ENCODE measurements at places on chromosomes 6 and 20. TPM values are rescaled to one million over a fixed set of nuclear protein-coding genes. Genes with fewer than 3 reads are reported as not detected.
A peak's percentile ranks its signal among the peaks of the same experiment; 100 is the strongest.

SYCP2L gene
- total RNA-seq = 0.12 TPM

RIMS1 gene
- total RNA-seq = 3.4 TPM

GRCh38 chr6:80376411-80376810 lies 269.9 kb downstream of the BCKDHB start:
- no peaks in the 10 kb centered on the region for H3K4me1 ChIP-seq
- no peaks in the 10 kb centered on the region for H3K27me3 ChIP-seq
- no peak for DNase-seq
- no peak overlapping the region for H3K27ac ChIP-seq

DNA sequence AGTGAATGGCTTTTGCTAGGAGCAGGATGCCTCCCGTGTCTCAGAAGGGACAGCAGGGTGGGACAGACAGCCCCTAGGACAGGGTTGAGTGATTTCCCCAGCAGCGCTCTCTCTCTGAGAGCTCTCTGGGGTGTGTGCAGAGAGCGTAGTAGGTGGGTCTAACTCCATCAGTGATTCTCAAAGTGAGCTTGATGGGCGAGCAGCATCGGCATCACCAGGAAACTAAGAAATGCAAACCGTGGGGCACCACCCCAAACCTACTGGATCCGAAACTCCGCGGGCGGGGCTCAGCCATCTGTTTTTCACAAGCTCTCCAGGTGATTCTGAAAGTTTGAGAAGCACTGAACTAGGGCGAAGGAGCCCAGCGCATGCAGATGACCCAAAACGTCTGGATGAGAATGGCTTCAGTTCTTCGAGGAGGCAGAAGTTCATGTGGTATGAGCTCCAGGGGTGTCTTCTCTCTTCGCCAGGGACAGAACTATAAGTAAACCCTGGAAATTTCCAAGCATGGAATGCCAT lies 119.6 kb upstream of the RNF24 start:
- no peaks in the 10 kb centered on the region for H3K27me3 ChIP-seq
- peak overlapping the region; percentile 72 for H3K27ac ChIP-seq
- H3K36me3 ChIP-seq = no peaks in the 10 kb centered on the region
- H3K4me3 ChIP-seq = no peak overlapping the region
- H3K4me1 ChIP-seq = peaks cover 40% of the 10 kb centered on the region
- DNase-seq = no peak

- H3K4me1 ChIP-seq = peaks cover 8% of the 10 kb centered on the region
- peak overlapping the region; percentile 20 for H3K27ac ChIP-seq
- no peak overlapping the region for H3K4me3 ChIP-seq
- DNase-seq = peak; percentile 12
- no peaks in the 10 kb centered on the region for H3K36me3 ChIP-seq
- no peaks in the 10 kb centered on the region for H3K27me3 ChIP-seq
Observed at GRCh38 chr6:80133020-80133419, 26.5 kb downstream of the BCKDHB start.

TFAP2A gene
- total RNA-seq = 8.7 TPM

- no peak for DNase-seq
- H3K4me1 ChIP-seq = no peaks in the 10 kb centered on the region
- H3K27me3 ChIP-seq = no peaks in the 10 kb centered on the region
Observed at GRCh38 chr6:2155206-2155605, 90.2 kb downstream of the GMDS start.

DNA sequence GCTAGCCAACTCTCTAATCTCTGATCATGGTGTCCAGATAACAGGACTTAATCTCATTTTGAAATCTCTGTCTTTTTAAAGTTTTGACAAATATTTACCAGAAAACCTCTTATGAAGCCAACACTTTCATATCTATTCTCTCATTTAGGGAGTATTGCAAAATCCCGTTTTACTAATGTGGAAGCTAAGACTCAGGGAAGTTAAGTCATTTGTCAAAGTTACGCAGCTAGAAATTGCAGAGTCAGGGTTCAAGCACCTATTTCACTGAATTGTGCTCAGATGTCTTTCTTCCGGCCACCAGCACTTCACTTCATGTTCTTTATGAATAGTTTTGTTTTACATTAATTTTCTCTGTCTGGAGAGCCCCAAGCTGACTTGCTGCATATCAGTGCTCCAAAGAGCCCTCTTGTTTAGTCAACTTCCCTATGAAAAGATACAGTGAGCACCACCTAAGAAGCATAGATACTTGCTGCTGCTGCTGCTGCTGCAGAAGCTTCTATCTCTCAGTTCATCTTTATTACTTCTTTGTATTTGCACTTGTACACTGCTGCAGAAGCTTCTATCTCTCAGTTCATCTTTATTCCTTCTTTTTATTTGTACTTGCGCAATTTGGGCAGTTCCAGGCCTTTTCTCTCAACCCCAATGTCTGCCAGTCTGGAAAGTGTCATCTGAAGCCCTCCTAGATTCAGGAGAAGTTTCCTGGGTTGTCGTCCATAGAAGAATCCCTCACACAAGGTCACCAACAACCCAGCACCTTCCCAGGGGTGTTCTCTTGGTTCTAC lies 329.7 kb downstream of the MAFB start:
- no peaks in the 10 kb centered on the region for H3K27me3 ChIP-seq
- H3K4me1 ChIP-seq = no peaks in the 10 kb centered on the region
- no peak for DNase-seq
- H3K36me3 ChIP-seq = no peaks in the 10 kb centered on the region

GRCh38 chr6:50128420-50129005 lies 78.8 kb upstream of the DEFB112 start:
- H3K36me3 ChIP-seq = no peaks in the 10 kb centered on the region
- no peak for DNase-seq
- H3K27me3 ChIP-seq = no peaks in the 10 kb centered on the region
- no peak overlapping the region for H3K4me3 ChIP-seq

GRCh38 chr6:116106146-116106545 lies 5.5 kb downstream of the NT5DC1 start:
- H3K27me3 ChIP-seq = no peaks in the 10 kb centered on the region
- DNase-seq = no peak
- H3K4me3 ChIP-seq = no peak overlapping the region
- no peak overlapping the region for H3K27ac ChIP-seq
- H3K36me3 ChIP-seq = no peaks in the 10 kb centered on the region

DNA sequence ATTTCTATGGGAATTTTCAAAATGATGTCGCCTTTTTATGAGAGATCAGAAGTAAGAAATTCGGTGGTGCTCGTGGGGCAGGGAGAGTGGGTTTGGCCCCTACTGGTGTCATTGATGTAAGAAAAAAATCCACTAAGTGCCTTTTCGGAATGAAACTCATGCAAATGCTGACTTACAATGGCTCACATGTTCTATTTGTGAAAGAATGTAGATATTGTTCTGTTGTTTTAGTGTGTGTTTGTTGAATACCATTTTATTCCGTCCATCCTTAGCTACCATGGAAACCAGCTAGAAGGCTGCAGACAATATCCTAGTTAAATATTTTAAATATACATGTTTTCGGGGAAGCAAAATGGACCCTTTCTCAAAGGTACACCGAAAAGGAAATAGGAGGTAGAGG lies 304.9 kb downstream of the TAF4 start:
- H3K27me3 ChIP-seq = peaks cover 5% of the 10 kb centered on the region
- no peak for DNase-seq
- H3K4me3 ChIP-seq = no peak overlapping the region
- no peak overlapping the region for H3K27ac ChIP-seq

DNA sequence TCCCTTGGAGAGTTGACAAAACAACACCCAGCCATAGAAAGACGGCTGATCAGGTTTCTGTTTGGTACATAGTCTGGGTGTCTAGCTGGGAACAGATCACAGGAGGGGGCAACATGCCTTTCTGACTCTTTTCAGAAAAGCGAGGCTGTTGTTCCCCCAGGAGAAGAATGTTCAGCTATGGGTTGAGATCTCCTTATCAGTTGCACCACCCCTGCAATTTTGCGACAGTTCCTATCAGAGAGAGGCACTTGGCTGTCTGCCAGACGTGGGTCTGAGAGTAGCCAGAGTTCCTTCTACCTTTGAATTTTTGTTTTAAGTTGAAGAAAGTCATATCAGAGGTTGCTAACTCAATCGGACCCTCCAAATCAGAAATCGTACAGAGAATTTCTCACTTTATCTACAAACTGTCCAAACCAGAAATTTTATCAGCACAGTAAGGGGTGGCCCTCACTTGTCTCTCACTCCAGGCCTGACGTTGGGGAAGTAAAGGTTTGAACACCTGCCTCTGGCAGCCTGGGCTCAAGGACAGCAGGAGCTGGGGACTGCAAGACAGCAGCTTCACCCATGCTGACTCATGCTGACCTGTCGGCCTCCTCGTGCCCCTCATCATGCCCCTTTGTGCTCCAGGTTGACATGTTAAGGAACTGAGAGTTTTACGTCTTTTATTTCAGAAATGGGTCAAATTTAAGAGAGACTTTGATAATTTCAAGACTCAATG lies 42.3 kb downstream of the TMC2 start:
- H3K36me3 ChIP-seq = no peaks in the 10 kb centered on the region
- H3K27me3 ChIP-seq = no peaks in the 10 kb centered on the region
- no peak overlapping the region for H3K4me3 ChIP-seq
- H3K27ac ChIP-seq = no peak overlapping the region

DNA sequence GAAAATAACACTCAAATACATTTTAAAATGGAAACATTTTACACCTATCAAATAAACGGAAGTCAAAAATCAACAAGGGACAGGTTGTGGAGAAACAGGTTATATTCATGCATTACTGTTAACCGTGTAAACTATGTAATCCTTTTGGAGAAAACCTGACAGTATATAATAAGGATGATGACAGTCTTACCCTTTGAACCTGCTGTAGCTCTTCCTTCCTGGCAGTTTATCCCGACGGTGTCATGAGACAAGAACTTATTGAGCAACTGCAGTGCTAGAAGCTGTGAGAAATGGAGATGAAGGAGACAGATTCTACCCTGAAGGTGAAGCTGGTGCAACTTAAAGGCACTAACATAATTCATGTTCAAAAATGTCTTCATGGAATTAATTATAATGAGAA lies 76.7 kb downstream of the PLEKHG1 start:
- H3K4me1 ChIP-seq = no peaks in the 10 kb centered on the region
- H3K27me3 ChIP-seq = no peaks in the 10 kb centered on the region
- DNase-seq = no peak
- no peak overlapping the region for H3K4me3 ChIP-seq
- no peak overlapping the region for H3K27ac ChIP-seq

PXMP4 gene
- 37.3 TPM for total RNA-seq

- H3K27me3 ChIP-seq = no peaks in the 10 kb centered on the region
- H3K4me1 ChIP-seq = peaks cover 53% of the 10 kb centered on the region
- DNase-seq = peak; percentile 28
- no peaks in the 10 kb centered on the region for H3K36me3 ChIP-seq
Observed at GRCh38 chr20:57310821-57311514, 18.6 kb upstream of the SPO11 start.

DNA sequence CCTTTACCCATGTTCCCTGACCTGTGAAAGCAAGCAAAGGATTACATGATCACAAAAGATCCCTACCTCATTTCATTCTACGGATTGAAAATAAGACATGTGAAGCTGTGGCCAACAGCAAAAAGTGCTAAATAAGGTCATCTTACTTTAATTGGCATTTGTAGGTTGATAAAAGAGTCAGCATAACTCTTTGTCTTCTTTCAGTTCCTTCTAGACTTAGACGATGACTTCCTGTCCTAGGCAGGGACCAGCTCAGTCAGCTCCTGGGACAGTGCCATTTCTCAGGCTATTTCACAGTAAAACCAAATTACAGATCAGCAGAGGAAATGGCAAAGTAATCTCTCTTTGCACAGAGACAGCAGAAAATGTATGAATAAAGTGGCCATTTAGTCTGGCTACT lies 480.7 kb downstream of the RFPL4B start:
- H3K27ac ChIP-seq = no peak overlapping the region
- no peak overlapping the region for H3K4me3 ChIP-seq
- H3K27me3 ChIP-seq = no peaks in the 10 kb centered on the region
- H3K4me1 ChIP-seq = no peaks in the 10 kb centered on the region
- DNase-seq = no peak

ARMC12 gene
- total RNA-seq = not detected

- no peaks in the 10 kb centered on the region for H3K36me3 ChIP-seq
- no peaks in the 10 kb centered on the region for H3K27me3 ChIP-seq
- H3K4me1 ChIP-seq = peaks cover 4% of the 10 kb centered on the region
- no peak overlapping the region for H3K27ac ChIP-seq
- H3K4me3 ChIP-seq = no peak overlapping the region
- no peak for DNase-seq
Observed at GRCh38 chr6:122005661-122006060, 393.8 kb upstream of the HSF2 start.

KIF25 gene
- total RNA-seq = not detected

DNA sequence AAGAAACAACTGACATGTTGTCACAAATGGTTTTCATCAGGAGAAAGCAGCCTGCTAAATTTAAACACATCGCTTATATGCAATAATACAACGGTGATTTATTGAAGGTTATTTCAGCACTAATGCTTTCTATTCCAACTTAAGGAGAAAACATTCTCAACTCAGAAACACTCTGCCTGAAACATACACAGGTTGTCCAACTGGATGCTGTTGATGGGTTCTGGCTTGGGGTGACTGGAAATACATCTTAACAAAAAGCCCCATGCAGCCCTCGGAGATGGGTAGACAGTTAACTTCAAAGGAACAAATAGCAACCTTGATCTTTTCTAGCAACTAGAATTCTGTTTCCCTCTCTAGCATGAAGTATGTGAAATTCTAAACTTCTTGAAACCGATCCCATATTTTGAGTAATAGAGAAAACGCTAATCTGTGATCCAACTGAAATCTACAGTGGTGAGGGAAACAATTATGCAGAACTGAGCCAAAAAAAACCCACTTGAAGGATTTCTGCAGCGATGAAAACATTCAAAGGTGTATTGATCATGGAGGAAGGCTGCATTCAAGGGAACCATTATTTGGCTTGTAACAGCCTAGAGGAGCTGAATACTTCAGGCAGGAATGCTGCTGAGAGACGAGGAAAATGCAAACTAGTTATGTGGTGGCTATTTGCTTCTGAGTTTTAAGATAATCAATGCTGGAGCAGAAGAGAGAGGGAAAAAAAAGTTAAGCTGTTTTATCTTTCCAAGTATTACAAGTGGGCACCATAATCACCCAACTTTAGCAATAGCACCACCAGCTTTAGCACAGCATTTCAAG lies 6.9 kb downstream of the ZMYND8 start:
- DNase-seq = no peak
- no peak overlapping the region for H3K4me3 ChIP-seq
- no peaks in the 10 kb centered on the region for H3K27me3 ChIP-seq
- no peak overlapping the region for H3K27ac ChIP-seq
- peaks cover 6% of the 10 kb centered on the region for H3K36me3 ChIP-seq

EBF4 gene
- total RNA-seq = 7.5 TPM

All from Caco-2 (cell line).